ENCODE measurements at places on chromosomes 5 and 9. TPM values are rescaled to one million over a fixed set of nuclear protein-coding genes. Genes with fewer than 3 reads are reported as not detected.

The SLC28A3 gene
- 8.0 TPM for total RNA-seq

DNA sequence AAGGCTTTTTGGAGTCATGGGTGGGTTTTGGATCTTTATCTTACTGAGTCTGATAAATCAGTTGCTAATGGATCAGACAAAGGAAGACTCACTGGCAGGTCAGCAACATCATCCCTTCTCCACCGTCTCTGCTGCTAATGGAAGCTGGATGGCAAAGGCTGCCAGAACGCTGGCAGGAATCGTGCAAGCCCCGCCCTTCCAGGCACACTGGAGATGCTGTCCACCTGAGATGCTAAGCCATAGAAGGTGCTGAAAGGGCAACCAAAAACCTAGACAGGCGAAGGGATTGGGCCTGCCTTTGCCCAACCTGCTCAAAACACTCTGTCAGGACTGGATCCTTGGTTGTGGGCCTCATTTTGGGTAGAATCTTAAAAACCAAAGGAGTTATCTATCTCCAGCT is 139.5 kb upstream of the FSTL4 start:
- DNase-seq, result no peak

GRCh38 chr9:98413084-98413483 is 157.6 kb upstream of the TBC1D2 start:
- no peak for DNase-seq

GRCh38 chr9:90301277-90301653 is 341.4 kb downstream of the DIRAS2 start:
- no peak for DNase-seq

The OR2S2 gene
- not detected for total RNA-seq

The CTXN3 gene
- total RNA-seq, result not detected

The GBGT1 gene
- total RNA-seq, result 9.2 TPM

DNA sequence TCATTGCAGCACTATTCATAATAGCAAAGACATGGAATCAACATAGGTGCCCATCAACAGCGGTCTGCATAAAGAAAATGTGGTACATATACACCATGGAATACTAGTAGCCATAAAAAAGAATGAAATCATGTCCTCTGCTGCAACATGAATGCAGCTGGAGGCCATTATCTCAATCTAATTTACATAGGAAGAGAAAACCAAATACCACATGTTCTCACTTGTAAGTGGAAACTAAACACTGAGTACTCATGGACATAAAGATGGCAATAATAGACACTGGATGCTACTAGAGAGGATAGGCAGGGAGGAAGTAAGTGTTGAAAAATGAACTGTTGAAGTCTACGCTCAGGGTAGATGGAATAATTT is 203.9 kb upstream of the CDH9 start:
- DNase-seq, result no peak

- no peak for DNase-seq
Measured at GRCh38 chr5:175001876-175002645, 277.7 kb downstream of the MSX2 start.

DNA sequence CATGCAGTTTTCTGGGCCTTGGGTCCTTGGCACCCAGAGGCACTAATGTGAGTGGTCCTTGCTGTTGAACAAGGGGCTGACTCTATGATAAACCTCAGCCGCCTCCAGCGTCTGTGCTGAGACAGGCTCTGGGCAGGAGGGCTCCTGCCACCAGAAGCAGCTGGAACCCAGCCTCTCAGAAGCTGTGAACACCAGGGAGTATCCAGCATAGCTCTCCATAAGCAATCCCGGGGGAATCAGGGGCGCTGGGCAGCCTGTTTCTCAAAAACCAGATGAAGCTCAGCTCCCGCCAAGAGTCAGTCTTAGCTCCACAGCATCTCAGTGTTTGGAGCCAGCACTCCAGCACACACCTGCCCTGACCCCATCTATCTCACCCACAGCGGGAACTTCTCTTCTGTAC is 170.2 kb downstream of the HSPA4 start:
- no peak for DNase-seq

- DNase-seq, result no peak
Measured at GRCh38 chr9:16030528-16031185, 477.8 kb downstream of the CCDC171 start.

The GCNT4 gene
- total RNA-seq, result 3.3 TPM

DNA sequence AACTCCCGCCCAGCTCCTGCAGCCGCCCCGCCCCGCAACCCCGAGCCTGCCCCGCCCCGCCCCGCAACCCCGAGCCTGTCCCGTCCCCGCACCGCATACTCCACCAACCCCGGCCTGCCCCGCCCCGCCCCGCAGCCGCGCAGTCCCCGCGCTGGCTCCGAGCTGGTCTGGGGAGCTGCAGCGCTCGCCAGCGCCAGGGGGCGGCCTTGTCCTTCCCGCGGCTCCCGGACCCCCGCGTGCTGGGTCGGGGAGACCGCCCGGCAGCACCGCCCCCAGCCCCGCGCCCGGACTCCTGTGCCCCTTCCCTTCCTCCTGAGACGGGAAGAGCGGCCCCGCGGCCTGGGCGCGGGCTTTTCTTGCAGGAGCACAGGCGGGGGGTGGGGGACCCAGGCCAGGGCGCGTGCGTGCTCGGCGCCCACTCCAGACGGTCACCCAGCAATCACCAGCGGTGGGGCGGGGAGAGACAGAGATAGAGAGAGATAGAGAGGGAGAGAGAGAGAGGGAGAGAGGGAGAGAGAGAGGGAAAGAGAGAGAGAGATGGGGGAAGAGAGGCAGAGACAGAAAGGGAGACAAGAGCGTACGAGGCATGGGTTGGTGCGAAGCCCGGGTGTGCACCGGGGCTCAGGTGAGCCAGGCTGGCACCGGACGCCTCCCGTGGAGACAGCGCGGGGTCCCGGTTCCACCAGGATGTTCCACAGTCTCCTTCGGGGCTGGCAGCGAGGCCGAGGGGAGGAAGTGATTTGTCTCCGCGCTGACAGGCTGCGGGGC is 14.7 kb upstream of the TMEM250 start:
- no peak for DNase-seq

DNA sequence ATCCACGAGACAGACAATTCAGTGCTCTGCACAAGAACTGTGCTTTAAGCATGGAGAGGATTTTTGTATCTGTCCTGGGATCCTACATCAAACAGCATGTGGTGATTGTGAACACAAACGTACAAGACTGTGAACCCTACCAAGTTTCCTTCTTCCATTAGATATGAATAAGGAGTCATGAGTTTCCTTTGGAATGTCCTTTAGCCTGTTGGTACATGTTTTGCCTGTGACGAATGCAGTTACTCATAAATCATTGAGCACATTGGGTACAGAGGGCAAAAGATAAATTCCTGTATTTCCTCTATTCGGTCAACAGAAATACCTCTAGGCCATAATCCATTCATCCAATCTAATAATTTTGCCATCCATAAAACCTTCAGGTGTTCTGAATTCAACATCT is 61.5 kb downstream of the FXN start:
- DNase-seq, result no peak

GRCh38 chr5:172445866-172446265 is 8.5 kb downstream of the SH3PXD2B start:
- no peak for DNase-seq

DNA sequence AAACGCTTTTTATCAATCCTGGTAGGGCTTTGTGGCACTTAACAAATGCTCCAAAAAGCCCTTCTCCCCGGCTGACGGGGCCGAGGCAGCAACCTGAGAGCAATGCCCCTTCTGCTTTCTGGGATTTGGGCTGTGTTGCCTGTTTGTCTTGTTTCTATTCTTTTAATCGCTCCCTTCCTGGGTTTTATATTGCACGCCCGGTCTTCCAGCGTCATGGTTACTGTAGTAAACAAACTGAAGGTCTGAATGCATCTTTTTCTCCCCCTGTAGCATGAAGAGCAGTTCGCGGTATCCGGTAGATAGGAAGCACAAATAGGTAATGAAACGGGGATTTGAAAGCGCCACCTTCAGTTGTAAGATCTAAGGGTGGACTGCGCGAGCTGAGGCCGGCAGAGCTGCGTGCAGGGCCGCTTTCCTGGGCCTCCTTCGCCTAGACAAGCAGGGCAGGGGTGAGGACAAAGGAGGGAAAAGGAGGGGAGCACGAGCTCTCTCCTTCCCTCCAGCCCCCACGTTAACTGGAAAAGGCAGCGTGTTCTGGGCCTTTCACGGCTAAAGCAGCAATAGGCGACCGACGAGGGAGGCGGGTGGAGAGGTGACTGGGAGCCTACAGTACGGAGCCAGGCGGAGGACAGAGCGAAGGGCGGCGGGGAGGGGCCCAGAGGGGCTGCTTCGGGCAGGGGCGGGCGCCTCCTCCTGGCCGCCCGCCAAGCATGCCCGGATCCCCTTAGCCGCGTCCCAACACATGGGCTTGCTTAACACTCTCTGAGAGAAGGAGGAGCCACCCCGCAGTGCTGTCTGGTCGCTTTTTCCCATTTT is 49.3 kb upstream of the ZNF366 start:
- peak; percentile 34 for DNase-seq

GRCh38 chr9:83154821-83155220 is 91.9 kb upstream of the RASEF start:
- peak; percentile 76 for DNase-seq

- DNase-seq, result no peak
Measured at GRCh38 chr5:142327111-142327842, 2.5 kb upstream of the SPRY4 start.

DNA sequence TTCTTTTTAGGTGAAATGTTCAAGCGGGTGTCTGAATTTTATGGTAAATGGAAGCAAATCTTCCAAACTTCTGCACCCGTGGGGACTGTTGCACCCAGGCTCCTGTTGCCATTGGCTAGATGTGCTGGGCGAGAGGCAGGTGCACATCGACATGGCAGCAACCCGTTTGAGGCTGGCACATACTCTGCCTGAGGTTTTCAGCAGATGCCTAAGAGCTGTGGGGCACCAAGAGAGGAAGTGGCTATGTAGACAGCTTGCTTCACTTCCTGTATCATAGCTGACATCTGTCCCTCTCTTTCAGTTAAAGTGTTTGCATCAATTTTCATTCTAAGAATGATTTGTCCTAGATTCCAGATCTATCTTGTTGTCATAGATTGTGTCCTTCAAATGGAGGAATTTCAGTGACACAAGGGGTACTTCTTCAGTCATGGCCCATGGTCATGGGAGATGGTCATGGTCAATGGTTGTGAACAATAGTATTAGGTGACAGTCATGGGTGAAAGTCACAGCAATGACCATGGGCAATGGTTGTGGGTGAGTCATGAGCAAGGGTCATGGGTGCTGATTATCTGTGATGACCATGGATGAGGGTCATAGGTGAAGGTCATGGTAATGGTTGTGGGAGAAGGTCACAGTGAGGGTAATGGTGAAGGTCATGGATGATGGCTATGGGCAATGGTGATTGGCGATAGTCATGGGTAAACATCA is 115.1 kb upstream of the IRX4 start:
- no peak for DNase-seq

The TYRP1 gene
- total RNA-seq, result not detected

DNA sequence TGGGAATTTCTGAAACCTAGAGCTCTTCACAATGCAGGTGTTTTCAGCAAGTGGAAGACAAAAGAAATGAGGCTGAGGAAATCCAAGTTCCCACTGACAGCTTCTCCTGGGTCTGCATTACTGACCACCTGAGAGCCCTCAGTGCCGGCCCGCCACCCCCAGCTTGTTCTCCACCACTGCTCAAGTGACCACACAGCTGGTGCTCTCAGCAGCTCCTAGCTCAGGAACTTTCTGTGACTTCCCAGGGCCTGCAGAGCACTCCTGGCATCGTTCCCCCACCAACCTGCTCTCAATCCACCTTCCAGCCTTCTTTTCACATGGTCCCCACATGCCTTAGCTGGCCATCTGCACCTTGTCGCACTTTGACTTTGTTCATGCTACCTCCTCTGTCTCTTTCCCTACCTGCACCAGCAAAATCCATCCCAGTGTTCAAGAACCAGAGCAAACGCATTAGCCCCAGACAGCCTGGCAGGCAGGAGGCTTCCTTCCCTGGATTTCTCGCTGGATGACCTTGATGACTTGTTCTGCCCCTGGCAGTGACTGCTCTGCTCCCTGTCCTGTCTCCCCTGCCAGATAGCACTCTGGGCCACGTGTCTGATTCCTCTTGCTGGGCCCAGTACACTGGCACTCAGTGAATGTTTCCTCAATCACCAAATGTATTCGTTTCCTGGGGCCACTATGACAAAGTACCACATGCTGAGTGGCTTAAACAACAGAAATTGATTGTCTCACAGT is 35.1 kb upstream of the NANS start:
- peak; percentile 27 for DNase-seq

- DNase-seq, result no peak
Measured at GRCh38 chr5:53890490-53890889, 330.1 kb downstream of the NDUFS4 start.

DNA sequence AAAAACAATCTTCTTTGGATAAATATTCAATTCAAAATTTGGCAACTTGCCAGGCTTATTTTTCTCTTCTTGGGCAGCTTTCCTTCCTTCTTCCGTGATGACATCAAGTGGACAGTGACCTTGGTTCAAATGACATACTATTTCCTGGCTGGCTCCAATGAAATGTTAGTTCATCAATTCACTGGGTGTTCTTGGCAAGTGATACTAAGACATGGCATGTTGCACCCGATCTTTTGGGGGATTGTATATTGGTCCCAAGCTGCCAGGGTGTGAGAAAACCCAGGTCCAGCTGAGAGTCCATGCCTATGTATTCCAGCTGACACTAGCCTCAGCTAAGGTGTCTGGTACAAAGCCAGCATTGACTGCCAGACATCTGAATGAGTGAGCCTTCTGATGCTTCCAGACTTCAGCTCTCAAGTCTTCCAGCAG is 252.9 kb downstream of the MAT2B start:
- DNase-seq, result no peak

GRCh38 chr5:166240705-166241104 is 2050.7 kb upstream of the WWC1 start:
- no peak for DNase-seq

The PROB1 gene
- total RNA-seq, result 1.3 TPM

DNA sequence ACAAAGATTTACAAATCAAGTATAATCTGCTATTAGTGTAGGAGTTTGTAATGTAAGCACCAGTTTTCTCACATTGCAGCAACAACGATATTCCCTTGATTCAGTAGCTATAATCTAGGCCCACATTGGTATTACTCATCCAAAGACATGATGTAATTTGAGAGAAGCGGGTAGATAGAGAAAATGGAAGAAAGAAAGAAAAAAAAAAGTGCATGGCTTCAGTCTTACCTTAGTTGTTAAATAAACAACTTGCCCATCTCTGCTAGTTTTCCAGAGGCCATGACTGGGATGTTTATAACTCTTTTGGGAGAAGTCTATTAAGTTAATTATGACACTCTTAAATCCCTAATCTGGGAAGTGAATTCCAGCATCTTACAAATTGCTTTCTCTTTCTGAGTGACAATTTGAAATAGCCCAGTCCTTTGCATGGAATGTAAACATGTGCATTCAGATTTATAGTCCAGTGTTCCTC is 2.8 kb downstream of the MELK start:
- DNase-seq, result no peak

GRCh38 chr5:87645224-87645623 is 232.5 kb upstream of the CCNH start:
- DNase-seq, result no peak

The F12 gene
- 0.33 TPM for total RNA-seq

DNA sequence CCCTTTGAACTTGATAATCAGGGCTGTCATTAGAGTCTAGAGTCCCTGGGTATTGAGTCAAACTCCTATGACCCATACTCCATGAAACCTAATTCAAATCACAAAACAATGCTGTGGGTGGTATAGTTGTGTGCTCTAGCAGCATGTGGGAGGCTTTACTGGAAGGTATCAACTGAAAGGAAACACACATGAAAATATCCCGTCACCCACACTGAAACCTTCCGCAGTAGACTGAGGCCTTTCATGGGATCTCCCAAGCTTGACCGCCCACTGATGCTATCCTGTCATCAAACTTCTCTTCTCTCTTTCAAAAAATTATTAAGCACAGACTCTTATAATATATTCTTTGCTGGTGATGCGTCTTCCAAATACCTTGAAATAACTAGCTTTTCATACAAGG is 569.1 kb upstream of the MEF2C start:
- DNase-seq, result no peak

The HACD4 gene
- 1.8 TPM for total RNA-seq

- DNase-seq, result no peak
Measured at GRCh38 chr5:36611520-36612274, 5.3 kb downstream of the SLC1A3 start.

All from body of pancreas (tissue), 4 donors.